T1000 (cell line): ENCODE measurements at places on chromosomes 2 and 18.

DNA sequence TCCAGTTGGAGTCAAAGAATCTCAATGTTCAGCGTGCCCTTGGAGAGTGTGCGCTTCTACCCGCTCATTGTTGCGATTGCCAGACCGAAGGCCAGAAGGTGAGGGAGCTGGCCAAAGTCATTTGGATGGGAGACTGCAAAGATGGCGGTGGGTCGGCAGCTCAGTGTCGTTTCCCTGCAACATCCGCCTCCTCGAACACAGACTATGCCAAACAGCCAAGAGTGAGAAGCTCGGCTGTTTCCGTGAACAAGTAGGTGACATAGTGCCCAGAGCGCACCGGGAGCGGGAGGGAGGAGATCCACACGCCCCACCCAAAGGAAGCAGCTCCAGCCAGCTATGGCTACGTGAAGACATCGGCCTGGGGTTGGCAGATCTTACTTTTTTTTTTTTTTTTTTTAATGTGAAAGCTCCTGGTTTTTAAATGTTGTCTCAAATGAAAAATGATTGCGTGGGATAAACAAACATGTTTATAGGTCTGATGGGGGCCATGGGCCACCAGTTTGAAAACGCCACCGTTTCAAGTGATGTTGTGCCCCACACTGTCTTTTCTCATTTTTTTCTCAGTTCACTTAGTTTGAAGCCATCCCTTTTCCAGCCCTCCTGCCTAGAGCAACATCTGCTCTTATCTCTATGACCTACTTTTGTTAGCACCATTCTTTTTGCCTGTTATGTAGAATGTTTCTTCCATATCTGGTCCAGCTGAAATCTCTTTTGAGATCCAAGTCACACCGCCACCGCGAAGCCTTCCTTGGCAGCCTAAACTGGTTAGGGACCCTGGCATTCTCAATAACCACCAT lies 682.4 kb downstream of the RNF144A start:
- DNase-seq = no peak

DNA sequence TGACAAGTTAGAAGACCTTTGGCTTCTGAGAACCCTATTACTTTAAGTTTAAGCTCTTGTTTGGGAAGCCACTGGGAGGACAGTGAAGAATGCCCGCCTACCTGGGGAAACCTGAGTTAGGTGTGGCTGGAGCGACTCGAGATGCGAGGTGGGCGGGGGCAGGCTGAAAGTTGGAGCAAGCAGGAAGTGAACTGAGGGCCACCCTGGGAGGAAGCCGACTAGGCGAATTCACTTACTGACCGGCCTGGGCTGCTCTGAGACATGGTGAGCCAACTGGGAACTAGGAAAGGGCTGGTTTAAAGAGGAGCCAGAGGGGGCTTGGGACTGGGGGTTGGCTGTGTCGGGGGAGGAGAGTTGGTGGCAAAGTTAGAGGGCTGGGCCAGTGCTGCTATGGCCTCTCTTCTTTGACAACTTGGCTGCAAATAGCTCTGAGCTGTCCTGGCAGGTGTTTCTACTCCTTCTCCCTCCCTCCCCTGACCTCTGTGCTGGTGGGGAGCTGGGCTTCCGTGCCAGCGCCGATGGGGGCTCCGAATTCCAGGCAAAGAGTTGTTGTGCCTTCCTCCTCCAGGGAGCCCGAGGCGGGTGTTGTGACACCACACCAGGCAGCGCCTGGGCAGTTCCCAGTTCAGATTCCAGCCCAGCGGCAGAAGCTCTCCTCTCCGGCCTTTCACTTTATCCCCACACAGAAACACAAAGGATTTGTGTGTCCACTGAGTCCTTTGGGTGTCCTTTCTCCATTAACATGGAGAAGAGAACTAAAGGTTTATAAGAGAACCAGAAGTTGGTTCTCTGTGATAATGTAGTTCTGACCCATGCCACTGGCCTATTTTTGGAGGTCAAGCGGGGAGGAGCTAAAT lies at the start of gene VAMP8:
TSS of gene VAMP8 (plus strand) at position 201 of the 857 bp plus-strand sequence. CDS start at position 262, 61 bp downstream.
- DNase-seq = no peak

DNA sequence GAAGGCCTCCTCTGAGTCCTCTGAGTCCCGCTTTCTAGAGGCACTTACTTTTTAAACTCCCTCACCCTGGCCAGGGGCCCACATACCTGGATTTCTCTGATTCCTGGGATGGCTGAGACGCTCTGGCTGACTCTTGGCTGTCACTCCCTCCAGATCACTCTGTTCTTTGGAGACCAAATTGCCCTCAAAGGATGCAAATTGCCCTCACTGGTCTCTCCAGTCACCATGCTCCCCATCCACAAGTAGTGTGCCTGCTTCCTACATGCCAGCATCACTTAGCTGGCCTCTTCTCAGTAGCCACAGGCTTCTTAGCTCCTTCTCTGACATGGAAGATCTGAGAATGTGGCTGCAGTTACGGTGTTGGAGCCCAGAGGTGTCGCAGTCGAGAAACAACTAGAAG lies 41.3 kb upstream of the CCDC68 start:
- no peak for DNase-seq

DNA sequence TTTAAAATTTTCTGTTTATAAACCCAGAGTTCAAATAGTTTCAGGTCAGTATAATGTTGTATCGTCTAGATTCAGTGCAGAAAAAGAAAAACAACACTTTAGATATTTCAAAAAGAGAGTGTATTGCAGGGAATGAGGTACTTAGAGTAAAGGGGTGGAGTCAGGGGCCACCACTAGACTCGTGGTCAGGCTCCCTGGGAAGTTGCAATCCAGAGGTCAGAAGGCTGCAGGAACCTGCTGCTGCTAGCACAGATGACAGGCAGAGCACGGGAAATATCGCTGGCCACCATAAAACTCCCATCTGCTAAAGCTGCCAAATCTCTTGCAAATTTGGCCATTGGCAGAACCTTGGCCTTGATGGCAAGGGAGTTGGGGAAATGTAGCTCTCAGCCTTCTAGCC lies 64.6 kb downstream of the THNSL2 start:
- DNase-seq = no peak

DNA sequence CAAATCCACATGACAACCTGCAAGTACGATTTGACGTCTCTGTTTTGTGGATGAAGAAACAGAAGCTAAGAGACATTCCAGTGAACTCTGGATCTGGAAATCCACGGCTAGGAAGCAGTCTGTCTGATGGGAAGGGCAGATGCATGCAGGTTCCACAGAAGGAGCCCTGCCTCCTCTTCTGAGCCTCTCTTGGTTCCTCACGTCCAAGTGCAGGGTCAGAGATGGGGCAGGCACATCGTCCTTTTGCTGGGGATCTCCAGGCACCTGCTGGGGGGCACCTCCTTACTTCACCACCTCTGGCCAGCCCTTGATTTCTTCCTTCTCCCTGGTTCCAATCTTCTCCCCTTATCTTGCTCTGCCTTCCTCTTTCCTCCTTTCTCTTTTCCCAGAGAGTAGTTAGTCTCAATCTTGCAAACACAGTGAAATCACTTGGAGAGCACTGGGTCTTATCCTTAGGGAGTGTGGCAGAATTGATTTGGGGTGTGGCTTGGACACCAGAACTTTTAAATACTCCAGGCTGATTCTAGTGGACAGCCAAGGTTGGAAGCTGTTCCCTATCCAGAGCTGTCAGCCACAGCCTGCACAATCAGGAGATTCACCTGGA lies 137.8 kb downstream of the BCL2 start:
- DNase-seq = no peak

- no peak for DNase-seq
Observed at GRCh38 chr2:188207554-188207953, 84.1 kb upstream of the GULP1 start.

- no peak for DNase-seq
Observed at GRCh38 chr2:159926695-159927094, 128.7 kb upstream of the CD302 start.

GRCh38 chr18:74869904-74870863 lies 272.5 kb downstream of the ZNF407 start:
- no peak for DNase-seq

DNA sequence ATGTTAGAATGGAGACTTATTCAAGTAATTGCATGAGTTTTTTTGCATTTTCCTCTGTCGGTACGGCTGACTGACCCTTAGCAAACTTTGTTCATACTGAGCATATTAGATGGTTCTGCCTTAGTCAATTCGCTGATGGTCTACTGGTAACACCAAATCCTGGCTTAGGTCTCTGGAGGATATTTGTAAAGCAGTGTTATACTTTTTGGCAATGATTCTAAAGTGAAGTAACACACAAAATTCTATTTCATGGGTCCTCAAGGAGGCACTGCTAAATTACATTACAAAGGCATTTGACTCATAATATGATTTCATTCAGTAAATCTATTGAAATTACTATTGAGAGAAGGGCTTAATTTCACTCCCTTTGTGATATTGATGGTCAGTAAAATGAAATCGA lies 246.8 kb upstream of the RASGRP3 start:
- no peak for DNase-seq

- DNase-seq = no peak
Observed at GRCh38 chr2:217650229-217650628, 352.6 kb downstream of the TNS1 start.

DNA sequence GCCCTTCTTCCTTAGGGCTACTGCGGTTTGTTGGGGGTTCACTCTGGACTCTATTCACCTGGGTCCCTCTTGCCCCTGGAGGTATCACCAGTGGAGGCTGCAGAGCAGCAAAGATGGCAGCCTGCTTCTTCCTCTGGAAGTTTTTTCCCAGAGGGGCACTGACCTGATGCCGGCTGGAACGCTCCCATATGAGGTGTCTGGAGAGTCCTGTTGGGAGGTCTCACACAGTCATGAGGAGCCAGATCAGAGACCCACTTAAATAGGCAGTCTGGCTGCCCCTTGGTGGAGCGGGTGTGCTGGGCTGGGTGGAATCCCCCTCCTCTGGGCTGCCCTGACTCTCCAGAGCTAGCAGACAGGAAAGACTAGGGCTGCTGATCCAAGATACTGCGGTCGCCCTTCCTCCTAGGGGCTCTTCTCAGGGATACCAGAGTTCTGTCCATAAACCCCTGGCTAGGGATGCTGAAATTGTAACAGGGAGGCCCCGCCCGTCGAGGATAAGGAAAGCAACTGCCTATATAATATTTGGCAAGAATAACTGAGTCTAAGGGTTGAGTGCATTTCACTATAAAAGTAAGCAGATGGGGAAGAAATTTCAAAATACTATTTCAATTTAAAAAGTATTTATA lies 140.7 kb downstream of the NOL4 start:
- DNase-seq = no peak

DNA sequence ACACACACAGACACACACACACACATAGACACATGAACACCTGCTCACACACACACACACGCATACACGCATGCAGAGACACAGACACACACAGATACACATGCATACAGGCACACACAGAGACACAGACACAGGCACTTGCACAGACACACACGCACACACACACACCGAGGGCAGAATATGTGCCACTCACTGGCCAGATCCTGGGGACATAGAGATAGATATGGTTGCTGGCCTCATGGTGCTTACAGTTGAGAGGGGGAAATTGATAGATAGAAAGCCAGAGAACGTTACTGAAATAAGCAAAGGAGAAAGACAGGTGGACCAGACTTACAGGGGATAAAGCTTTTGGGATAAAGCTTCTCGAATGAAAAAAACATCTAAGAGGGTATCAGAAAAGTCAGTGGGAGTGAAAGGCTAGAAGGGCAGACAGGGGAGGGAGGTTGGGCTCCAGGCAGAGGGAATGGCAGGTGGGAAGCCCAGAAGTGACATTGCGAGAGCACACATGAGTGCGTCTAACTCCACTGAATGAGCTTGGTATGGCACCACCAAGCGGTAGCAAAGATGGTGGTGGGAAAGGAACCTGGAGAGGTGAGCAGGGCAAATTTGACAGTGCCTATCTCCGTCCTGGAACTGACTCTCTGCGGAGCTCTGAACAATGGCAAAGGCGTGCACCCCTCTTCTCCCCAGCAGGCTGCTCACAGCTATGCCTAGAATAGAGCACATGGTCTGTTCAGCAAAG lies 390.1 kb upstream of the TRIB2 start:
- DNase-seq = no peak

DNA sequence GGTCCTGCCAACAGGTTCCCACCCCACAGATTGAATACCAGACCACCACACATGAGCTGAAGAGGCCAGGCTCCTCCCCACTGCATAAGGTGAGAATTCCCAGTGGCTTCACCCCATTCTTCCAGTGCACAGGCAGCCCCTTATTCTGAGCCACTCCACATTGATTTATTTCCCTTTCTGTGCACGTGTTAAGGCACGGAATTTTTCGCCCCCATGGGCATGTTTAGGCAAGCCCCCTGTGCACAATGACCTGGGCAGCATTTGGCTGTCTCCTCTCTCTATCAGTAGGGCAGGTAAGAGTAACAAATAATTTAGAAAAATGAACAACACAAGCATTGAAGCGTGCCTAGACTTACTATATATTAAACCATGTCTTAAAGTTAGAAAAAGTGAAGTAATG lies 15.2 kb upstream of the CHAC2 start:
- no peak for DNase-seq

DNA sequence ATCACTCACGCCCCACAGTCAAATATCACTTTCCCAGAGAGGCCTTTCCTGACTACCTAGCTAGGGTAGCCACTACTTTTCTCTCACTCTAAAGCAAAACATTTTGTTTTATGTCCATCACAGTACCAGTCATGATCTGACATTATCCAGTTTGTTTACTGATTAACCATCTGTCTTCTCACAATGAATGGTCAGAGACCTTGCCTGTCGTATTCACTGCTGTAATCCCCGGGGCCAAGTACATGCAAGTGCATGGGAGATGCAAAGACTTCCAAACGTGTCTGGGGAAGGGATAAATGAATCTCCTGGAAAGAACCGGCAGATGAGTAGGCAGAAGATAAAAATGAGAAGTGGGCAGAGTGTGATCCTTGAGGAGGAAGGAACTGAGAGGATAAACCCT lies 39.7 kb downstream of the THUMPD2 start:
- no peak for DNase-seq

DNA sequence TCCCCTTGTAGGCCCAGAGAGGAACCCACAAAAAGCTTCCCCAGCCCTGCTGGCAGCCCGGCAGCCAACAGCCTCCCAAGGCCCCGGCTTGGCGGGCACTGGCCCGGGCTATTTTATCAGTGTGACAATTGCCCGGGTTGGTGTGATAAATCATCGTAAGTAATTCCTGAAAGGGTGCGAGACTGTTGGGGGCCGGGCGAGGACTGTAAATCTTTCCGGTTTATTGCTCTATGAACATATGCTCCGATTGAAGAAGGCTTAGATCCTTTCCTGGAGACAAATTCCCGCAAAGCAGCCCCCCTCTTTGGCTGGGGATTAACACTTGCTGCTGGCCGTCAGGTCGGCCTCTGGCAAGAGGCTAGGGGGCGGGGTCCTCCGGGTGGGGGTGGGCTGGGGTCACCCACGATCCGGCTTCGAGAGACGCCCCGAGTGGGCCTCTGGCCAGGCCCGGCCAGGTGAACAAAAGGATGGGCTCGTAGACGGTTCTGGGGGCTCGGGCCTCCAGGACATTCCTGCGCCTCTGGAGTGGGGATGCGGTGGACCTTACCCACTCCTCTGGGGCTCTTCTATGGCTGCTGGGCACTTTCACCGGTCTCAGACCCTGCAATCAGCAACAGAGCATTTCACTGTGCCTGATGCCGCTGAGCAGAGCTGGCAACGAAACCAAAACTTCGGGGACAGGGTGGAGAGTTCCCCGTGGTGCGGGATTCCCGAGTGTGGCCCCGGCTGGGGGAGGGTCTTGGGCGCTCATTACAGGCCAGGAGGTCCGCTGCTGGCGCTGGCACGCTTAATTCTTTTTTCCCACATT lies 2.0 kb downstream of the HOXD3 start:
- no peak for DNase-seq

GRCh38 chr2:236173036-236173728 lies 5.0 kb upstream of the GBX2 start:
- no peak for DNase-seq
